Stimulated activated CD8-positive, alpha-beta memory T cell treated with anti-CD3 and anti-CD28 coated beads, Interleukin-7, amount 100 ng/mL, for 1 hour (primary cell): ENCODE measurements at places on chromosomes 2 and 18.
A peak's percentile ranks its signal among the peaks of the same experiment; 100 is the strongest.

- no peak for DNase-seq
Observed at GRCh38 chr2:221060376-221060775, 511.7 kb downstream of the EPHA4 start.

- no peak for DNase-seq
Observed at GRCh38 chr18:54444319-54444914, 86.7 kb downstream of the C18orf54 start.

DNA sequence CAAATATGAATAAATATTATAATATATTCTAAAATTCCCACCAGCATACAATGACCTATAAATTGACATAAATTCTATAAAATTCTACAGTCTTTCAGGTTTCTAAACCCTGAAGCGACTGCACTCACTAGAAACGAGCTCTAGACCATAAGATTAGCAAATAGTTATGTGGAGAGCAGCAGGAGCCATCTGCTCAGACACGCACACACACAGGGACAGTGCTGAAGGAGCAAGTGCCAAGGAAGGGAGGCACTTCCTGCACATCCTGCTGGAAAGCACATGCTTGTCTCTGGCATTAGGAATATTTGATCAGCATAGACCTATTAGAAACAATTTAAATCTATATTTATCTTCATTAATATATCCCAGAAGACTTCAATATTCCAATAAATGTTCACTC, 713.9 kb upstream of the CDH2 start:
- no peak for DNase-seq

DNA sequence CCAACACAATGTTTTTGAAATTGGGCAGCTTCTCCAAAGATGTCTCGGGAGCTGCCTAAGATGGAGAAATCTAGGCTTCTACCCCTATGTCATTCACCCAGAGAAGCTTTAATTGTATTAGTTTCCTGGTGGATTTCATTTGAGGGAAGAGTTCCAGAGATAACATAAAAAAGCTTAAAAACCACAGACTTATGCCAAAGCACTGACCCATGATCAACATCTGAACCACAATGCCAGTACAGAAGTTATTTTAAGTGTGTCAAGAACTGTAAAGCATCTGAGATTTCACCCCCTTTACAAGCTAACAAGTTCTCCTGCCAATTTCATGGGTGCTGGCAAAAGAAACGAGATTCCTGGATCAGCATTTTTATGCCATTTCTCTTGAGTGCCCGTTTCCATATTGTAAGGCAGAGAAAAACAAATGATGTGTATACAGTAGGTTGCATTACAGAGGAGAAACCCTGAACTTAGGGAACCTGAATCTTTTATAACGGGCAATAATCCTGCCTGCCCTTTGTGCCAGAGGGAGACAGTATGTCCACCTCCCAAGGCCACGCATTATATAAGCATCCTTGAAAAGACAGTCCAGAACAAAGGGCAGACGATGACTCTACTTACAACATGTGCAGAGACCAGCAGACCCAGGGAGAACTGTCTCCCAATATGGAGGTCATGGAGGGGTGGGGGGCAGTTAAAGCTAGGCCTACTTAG, 44.1 kb downstream of the MREG start:
- no peak for DNase-seq

DNA sequence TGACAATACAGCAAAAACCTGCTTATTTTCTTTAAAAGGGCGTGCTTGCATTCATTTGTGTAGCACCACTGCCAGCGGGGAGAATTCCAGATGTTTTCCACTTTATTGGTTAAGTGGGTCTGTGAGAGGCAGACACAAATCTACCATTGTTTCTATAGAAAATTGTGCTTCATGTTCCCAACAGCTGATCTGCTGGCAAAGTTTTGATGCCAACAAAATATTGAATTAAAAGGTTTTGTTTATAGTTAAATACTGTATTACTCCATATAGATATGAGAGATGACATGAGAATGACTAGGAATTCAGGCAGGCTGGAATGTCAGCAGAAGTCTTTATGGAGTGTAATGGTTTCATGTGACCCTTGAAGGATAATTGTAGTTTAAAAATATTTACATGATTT, 182.7 kb downstream of the MC4R start:
- no peak for DNase-seq

DNA sequence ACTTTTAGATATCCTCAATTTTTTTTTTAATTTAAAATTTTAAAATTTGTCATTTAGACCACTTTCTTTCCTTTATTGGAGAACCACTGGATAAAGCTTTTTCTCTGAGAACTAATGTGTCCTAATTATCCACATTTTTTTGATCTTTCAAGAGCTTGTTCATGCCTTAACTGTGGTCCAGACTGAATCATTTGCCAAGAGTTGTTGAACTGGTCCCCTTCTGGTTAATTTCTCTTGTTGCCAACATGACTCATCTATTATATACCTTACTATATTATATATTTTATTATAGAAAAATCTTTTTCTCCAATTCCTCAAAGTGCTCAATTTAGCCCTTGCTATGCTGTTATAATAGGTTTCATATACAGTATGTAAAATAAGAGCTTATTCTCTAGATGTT, 53.1 kb upstream of the TMEM87B start:
- no peak for DNase-seq

DNA sequence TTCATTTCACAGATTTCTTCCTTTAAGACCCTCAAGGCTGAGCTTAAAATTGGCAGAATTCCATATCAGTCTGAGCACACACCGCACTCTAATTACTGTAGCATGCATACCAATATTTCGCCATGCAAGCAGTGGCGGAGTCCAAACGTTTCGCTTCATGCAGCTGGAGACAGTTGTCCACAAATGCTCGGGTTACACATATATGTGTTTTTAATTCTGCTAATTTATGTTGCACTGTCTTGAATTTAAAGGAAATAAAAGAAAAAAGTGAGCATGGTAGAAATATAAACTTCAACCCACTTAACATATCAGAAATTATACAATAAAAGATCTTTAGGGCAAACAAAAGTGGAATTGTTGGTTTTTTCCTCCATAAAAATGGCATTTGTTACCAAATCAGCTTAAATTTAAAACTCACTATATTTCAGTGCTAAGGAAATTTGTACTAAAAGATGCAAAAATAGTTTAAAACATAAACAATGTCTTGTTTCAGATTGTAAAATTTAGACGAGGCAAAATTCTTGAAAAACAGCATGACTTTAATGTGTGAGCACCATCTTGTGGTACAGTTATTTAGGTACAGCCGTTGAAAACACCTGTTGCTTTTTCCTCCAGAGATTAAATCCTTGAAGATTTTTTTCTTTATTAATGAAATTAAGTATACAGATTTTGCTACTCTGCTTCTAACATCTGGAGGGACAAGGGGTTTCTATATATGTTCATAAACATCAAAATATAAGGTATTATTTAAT, 24.1 kb upstream of the KANSL1L start:
- no peak for DNase-seq

DNA sequence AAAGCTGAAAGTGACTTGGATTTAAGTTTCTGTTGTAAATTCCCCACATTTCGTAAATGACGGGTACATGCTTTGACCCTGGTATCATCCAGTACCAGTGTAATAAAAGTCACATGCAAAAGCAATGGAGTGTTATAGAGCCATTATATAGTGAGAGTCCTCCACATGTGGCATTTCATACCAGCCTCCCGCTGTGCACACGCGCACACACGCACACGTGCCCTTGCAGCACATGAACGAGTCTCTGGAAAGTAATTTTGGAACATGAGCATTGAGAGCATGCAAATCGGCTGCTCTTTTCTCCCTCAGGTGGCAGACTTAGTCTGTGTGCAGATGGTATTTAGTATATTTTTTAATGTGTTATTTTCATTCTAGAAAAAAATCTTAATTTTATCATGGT, 198.1 kb downstream of the ZNF407 start:
- no peak for DNase-seq

- DNase-seq = no peak
Observed at GRCh38 chr2:29987146-29987545, 65.8 kb upstream of the ALK start.

DNA sequence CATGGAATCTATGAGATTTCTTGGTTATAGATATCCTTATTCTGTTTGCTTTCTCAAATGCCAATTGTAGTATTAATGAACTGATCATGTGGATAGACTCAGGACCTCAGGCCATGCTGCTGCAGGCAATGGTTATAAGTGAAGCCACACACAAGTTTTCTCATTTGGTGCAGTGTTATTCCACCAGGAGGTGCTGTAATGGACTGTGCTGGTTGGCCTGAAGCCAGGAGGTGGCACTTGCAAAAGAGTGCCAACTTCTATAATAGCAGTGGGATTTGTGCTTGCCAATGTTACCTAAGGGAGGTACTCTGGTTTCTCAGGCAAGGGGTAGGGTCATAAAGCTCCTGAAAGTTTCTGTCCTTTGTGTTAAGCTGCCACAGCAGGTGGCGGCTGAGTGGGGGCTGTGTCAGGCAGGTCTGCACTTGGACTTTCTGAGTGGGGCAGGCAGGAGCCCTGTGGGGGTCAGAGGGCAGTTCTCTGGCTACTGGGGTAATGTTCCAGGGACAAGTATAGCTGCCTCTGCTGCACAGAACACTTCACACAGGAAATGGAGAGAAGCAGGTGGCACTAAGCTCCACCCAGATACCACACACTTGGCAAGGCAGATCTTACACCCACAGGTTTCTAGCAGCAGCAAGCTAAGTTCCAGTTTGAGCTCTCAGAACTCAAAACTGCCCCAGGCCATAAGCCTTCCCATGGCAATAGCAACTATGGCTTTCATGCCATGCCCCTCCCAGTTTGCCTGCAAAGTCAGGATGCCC, 352.6 kb upstream of the CWC22 start:
- DNase-seq = no peak

DNA sequence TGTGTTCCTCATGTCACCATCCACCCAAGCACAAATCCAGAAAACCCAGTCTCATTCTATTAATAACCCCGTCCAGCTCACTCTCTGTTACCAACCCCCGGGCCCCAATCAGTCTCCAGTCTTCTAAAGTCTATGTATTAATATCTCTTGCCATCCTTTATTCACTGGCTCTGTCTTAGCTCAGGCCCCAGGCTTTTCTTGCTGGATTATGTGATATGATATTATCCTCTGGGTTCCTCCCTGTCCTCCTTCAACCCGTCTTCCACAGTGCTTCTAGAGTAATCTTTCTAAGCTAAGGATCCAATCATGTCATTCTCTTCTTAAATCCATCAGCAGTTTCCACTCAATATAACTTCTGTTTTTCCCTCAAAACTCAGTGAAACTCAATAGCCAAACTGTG, 240.5 kb upstream of the OSR1 start:
- no peak for DNase-seq

GRCh38 chr2:220034426-220035130, 407.1 kb downstream of the SLC4A3 start:
- no peak for DNase-seq

DNA sequence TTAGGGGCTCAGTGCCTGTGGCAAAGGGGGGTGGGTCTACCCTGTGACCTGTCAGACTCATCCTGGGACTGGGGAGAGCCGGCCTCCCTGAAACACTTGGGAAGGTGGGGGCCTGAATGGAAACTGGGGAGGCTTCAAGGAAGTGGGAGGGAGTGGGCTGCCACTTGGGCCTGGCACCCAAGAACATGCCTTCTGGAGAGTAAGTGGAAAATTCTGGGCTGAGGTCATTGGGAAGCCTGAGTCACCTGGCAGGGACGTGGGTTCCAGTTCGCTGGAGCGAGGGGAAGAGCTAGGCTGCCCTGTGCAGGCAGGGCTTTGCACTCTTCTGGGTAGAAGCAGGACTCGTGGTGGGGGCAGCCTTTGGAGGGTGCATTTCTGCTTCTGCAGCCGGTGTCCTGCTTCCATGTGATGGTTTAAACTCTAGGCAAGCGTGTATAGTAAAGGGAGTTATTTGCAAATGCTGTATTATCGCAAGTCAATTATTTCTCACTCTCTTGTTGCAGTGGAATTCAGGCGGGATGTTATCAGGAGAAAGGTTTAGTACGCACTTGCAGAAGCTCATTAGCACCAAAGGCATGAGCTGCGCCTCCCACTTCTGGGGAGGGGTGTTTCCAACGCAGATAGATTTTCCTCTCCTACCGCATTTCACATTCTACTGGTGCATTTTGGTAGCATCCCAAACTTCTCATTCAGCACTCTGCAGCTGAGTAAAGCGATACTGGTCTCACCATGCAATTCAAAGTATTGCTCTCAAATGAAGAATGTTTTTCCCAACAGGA, 3.8 kb downstream of the LRRFIP1 start:
- DNase-seq = no peak

DNA sequence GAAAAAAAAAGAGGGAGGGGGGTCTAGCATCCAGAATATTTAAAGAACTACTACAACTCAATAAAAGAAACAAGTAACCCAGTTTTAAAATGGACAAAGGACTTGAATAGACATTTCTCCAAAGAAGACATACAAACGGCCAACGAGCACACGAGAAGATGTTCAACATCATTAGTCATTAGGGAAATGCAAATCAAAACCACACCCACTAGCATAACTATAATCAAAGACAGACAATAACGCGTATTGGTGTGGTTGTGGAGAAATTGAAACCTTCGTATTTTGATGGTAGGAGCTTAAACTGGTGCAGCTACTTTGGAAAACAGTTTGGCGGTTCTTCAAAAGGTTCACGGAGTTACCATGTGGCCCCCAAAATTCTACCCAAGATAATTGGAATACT, 64.3 kb upstream of the CAB39 start:
- DNase-seq = no peak

DNA sequence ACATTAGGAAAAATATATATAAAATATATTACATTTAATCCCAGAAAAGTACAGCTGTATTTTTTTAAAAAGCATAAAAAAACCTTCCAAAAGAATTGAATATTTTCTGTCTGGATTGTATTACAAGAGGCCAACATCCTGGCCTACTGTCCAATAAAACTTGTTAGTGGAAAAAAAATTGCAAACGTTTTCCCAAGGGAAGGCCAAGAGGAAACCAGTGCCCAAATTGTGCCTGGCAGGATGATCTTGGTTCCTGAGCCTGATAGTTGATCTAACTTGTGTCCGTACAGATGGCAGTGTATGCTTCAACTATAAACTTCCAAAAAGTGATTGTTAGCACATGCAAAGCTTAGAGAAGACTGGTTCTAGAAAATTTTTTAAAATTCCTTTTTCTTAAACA, 90.6 kb upstream of the LPIN2 start:
- no peak for DNase-seq

DNA sequence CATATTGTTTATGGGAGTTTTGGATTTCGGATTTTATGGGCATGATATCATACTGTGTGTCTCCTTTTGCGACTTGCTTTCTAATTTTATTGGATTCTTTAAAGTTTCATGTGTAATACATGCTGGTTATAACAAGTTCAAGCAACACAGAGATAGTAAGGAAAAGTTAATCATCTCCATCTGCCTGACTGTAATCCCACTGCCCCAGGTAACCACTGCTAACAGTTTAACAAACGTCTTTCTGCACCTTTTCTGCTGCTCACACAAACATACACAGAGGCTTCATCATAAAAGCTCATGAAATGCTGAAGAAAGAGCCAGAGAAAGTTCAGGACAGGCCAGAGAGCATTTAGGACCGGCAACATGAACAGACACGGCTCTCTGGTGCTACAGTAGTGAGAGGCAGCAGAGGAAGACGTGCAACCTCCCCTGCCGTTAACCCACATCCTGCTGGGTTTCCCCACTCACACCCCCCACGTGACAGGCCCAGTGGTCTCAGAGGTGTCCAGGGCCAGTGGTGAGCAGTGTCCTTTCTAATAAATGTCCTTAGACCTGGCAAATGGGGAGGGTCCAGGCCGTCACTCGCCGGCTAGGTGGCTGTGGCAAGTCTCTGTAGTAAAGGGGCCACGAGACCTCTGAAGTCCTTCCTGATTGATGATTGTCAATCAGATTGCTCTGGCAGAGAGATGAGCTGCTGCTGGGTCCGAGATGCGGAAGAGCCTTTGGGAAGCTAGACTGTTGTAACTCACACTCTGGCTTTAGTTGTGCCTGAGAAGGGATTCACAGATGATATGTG, 43.0 kb upstream of the SLC1A4 start:
- peak; percentile 20 for DNase-seq
